ENCODE measurements at places on chromosomes 16 and 17. TPM values are rescaled to one million over a fixed set of nuclear protein-coding genes. Genes with fewer than 3 reads are reported as not detected.

DNA sequence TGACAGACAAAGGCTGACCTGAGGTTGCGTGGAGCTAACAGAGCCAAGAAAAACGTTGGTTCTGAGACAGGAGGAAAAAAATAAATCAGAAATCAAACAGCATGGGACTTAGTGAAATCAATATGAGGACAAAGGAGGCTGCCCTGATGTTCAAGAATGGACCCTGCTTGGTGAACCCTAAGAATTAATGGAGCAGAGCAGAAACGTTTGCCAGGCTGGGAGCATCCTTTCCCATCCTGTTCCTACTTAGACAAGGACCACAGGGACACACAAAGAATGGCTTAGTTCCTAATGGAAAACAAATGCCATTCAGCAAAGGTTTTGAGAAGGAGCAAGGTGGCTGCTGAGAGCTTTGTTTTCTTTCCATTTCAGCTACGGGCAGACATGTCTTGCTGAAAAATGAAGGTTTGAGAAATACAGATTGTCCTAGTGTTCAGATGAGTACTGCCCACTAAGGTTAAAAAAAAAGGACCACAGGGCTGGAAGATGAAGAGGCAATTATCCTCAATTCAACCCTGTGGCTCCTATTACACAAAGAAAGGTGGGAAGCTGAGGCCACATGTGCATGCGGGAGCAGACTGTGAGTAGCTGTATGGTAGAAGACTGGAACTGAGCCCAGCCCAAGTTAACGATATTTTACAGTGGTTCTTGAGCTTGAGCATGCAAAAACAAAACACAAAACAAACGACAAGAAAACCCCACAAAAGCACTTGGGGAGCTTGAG is 230.1 kb downstream of the SLC39A11 start:
- no peak for DNase-seq

The GAS2L2 gene
- 0.09 TPM for total RNA-seq

The MYH13 gene
- not detected for total RNA-seq

The TNFRSF13B gene
- total RNA-seq: not detected

DNA sequence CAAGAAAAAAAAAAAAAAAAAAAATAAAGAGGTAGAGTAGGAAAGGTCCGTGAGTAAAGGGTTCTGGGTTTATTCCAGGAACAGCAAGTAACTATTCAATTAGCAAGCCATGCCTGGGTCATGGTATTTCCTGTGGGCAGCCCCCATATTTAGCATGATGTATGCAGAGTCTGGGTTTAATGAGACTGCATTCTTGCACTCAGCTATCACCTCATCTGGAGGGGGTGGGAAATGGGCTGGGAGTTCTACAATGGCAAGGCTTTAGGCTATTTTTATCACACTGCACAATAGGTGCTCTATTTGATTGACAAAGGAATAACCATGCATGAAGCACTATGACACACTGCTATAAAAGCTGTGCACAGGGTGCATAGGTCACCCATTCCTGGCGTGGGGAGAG is 104.0 kb upstream of the CCL2 start:
- no peak for DNase-seq

The PPP1R1B gene
- total RNA-seq: not detected

The PCGF2 gene
- 2.7 TPM for total RNA-seq

- peak; percentile 54 for DNase-seq
These were observed 488 bp downstream of the TFAP4 start for GRCh38 chr16:4272114-4272956.

GRCh38 chr16:83912519-83913244 is 13.8 kb downstream of the MLYCD start:
- DNase-seq: no peak

The CHST5 gene
- total RNA-seq: 0.82 TPM

DNA sequence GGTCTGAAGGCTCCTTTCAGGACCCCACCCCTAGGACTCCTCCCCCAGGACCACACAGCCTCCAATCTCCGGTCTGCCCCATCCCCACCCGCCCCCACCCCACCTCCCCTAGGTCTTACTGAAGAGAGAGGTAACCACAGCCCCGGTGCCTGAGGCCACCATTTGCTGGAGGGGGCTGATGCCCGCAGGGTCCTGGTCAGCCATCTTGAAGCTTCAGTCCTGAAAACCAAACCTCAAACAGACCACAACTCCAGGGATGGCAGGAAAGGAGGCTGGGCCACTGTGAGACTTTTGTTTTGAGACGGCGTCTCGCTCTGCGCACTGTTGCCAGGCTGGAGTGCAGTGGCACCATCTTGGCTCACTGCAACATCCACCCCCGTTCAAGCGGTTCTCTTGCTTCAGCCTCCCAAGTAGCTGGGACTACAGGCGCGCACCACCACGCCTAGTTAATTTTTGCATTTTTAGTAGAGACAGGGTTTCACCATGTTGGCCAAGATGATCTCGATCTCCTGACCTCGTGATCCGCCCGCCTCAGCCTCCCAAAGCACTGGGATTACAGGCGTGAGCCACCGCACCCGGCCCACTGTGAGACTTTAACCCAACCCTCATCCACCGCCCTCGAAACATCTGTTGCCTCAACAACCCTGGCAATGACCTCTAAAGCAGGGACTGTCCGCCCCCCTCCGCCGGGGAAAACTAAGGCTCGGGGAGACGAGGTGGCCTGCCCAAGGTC is 1.1 kb downstream of the SLC25A39 start:
- DNase-seq: no peak

- no peak for DNase-seq
These were observed 17.8 kb downstream of the ENPP7 start for GRCh38 chr17:79748295-79749099.

DNA sequence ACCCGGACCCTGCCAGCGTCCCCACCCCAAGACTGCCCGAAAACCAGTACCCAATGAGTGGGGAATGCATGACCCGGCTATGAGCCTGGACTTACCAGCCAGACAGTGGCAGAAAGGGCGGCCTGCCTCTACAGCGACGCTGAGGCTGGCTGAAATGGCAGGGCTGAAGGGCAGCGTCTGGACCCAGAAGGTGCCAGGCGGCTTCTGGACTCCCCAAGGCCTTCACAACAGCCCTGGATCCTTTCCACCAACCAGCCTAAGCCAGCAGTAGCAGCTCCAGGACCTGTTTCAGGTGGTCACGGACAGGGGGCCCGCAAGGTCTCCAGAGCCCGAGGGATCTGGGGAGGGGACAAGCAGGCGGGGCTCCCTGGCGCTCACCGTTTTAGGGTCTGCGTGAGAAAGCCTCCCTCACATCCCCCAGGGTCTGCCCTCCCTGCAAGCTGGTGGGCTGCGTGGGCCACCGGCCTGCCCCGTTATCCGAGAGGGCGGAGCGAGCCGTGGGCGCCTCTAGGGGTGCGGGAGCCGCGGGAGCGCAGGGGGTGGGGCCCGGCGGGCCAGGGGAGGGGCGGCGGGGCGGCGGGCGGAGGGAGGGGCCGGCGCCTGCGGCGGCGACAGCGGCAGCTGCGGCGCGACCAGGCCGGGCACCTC is at the start of gene RIPOR1:
TSS of gene RIPOR1 (plus strand) at position 608 of the 648 bp plus-strand sequence. CDS start 9,618 bp downstream, outside the sequence.
- peak; percentile 65 for DNase-seq

GRCh38 chr16:72105978-72106377 is 12.3 kb downstream of the DHX38 start:
- DNase-seq: no peak

DNA sequence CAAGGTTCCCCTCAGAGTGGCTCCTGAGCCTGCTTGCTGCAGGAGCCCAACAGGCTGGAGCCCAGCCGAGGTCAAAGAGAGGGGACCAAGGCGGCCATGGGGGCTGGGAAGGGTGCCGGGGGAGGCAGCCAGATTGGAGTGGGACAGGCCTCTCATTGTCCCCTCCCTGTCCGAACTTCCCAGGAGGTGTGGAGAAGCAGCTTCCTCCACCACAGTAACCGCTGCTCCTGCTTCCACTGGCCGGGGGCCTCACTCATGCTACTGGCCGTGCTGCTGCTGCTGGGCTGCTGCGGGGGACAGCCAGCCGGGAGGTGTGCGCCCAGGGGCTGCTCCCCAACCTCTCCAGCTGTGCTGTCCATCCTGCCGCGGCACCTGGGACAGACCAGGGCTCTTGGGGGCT is 29.3 kb downstream of the TMEM94 start:
- DNase-seq: no peak

The CBX4 gene
- 45.8 TPM for total RNA-seq

DNA sequence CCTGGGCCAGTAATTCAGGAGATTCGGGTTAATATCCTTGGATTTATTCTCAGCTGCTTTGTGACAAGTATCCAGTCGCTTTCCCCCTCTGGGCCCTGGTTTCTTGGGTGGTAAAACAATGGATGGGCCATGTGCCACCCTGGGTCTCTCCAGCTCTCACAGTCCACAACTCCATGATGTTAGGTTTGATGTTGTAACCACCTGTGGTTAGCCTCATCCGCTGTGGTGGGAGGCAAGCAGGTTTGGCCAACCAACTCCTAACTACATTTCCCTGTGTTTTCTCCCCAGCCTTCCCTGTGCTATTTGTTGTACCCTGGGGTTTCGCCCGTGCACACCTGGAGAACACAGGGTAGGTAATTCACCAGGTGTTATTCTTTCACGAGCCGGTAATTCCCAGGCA is 35.1 kb downstream of the GLP2R start:
- no peak for DNase-seq

GRCh38 chr17:36791150-36791941 is 145.9 kb upstream of the LHX1 start:
- no peak for DNase-seq

The TBC1D3K gene
- total RNA-seq: not detected

DNA sequence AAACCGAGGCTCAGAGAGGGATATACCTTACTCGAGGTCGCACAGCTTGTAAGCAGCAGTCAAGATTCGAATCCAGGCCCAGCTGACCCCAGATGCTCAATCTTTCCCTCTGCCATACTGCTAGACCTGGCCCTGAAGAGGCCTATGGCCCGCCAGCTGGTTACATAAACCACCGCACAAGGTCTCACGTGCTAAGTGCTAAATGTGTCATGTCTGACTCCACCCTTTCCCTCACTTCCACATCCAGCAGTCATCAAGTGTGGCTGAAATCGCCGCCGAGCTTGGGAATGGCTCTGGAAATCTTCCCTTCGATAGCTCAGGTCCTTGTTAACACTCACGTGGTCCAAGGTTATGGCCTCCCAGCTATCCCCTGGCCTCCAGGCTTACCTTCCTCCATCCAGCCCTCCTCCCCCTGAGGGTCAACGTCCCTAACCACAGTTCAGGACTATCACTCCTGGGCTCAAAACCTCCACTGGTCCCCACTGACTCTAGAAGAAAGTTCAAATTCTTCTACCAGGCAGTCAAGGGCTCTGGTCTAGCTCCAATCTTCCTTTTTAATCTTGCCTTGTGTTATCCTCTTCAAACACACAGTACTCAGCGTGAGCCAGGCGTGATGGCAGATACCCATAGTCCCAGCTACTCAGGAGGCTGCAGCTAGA is 3.5 kb downstream of the ZBTB4 start:
- DNase-seq: no peak

- no peak for DNase-seq
These were observed 240.0 kb downstream of the NTN1 start for GRCh38 chr17:9261081-9262012.

The PHOSPHO1 gene
- not detected for total RNA-seq
